ENCODE measurements at places on chromosomes 5 and 9.

DNA sequence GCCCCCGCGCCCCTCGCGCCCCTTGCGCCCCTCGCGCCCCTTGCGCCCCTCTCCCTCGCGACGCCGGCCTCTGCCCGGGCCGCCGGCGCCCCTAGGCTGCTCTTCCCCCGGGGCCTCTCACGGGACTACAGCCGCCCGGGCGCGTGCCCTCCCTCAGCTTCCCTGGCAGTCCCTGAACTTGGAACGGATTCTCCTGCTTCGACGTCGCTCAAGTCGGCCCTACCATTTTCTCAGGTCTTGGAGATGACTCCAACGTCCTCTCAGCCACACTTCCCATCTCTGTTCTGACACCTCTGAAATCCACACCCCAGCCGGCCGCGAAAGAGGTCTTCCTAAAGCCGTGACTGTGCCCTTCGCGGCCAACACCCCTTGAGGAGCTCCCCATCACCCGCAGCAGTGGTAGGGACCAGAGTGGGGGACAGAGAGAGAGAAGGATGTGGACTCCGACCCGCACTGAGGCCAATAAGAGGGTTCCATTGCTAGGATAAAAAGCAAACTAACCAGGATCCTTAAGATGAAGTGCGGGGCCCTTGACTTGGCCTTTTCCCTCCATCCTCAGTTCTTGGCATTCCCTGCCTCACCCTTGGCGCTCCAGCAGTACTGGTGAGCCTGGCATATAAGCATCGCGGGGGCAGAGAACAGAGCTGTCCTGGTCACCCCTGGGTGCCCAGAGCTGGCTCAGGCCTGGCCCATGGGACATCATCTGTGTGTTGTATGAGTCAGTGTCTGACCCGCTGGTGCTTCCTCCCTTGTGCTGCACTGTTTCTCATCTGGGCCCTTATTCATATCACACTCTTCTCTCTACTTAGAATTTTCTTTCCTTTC lies 38.6 kb upstream of the GARNL3 start:
- no peak for DNase-seq

GRCh38 chr5:135449644-135450043 lies 2.5 kb upstream of the DCANP1 start:
- DNase-seq = no peak

- no peak for DNase-seq
Measured at GRCh38 chr5:33696411-33696810, 195.4 kb downstream of the ADAMTS12 start.

- DNase-seq = peak; percentile 83
Measured at GRCh38 chr9:129495620-129496472, 125.1 kb downstream of the C9orf50 start.

GRCh38 chr5:77844373-77844622 lies 68.2 kb upstream of the TBCA start:
- no peak for DNase-seq

GRCh38 chr9:22045423-22045822 lies 36.3 kb upstream of the CDKN2B start:
- no peak for DNase-seq

GRCh38 chr5:171492781-171493180 lies 73.3 kb downstream of the FGF18 start:
- no peak for DNase-seq

DNA sequence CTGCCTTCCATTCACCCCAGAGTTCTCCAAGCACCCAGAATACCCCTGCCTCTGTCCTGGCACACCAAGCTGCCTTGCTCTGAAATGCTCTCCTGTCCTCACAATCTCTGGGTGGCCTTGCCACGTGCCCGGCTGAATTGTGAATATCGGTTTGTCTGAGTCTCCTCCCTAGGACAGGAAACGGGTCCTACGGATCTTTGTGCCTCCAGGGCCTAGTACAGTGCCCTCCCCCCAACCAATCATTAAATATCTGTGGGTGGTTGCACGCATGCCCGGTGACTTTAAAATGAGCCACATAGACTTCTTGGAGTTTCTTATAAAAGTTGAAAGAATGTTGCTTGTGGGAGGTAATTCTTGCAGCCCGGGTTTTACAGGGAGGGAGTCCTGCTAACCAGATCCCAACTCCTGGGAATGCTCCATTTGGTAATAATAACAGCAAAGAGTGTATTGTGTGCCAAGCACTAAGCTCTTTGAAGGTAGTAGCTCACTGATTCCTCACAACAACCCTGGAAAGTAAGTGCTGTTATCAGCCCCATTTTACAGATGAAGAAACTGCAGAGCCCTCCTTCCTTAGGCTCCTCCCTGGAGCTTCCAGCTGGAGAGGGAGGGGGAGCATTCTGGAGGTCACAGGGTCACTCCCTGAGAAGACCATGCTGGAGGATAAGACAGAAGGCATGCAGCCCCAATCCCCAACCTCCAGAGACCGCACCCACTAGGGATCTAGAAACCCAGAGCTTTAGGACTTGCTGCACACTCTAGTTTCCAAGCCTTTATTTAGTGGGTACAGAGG lies 23.4 kb downstream of the URM1 start:
- no peak for DNase-seq

- DNase-seq = no peak
Measured at GRCh38 chr5:1161108-1161832, 40.1 kb upstream of the SLC6A19 start.

DNA sequence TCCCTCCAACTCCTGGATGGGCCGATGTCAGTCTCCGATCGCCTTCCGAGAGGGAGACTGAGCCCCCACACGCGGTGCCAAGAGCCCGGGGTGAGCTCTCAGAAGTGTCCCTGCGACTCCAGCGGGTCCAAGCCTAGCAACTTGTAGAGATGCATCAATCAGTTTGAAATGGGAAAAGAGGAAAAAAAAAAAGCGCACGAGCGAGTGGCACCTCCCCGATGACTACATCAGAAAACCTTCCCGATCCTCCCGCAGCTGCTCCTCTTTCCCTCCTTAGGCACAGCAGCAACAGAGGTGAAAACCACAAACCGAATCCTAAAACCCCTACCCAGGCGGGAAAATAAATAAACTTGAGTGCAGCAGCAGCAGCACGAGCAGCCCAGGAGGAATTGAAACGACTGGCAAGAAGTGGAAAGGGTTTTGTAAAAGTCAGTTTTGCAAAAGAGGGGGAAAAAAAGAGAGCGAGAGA lies 1.0 kb upstream of the EFNA5 start:
- DNase-seq = peak; percentile 73

- DNase-seq = no peak
Measured at GRCh38 chr9:38700695-38701094, 19.2 kb downstream of the FAM240B start.

GRCh38 chr5:25891691-25892090 lies 1146.7 kb downstream of the CDH9 start:
- DNase-seq = no peak

DNA sequence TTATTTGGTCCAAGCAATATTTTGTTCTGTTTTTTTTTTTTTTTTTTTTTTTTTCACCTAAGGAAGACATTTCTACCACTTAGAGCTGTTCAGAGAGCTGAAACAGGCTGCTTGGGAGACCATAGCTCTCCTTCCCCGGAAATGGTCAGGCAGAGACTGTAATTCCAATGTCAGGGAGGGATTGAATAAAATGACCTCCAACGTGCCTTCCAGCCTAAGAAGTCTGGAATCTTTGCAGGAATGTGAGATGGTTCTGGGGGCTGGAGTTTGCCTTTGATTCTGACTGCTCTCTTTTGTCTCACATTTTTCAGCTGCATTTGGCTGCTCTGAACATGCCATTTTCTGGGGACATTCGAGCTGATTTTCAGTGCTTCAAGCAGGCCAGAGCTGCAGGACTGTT lies 38.3 kb upstream of the TGFBR1 start:
- no peak for DNase-seq

DNA sequence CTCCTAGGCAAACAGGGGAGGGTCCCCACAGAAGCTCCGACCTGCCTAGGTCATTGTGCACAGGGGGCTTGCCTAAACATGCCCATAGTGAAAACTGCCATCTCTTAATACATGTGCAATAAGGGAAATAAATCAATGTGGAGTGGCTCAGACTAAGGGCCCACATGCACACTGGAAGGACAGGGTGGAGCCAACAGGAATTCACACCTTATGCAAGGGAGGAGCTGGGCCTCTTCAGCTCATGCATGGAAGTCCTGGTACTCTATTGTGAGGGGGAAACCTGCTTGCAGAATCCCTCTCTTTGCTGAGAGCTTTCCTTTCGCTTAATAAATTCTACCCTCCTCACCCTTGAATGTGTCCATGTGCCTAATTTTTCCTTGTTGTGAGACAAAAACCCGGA lies 815.8 kb downstream of the EFNA5 start:
- DNase-seq = no peak

- DNase-seq = no peak
Measured at GRCh38 chr9:123053046-123053445, 19.6 kb downstream of the GPR21 start.

- no peak for DNase-seq
Measured at GRCh38 chr5:86878250-86878649, 260.5 kb downstream of the COX7C start.

DNA sequence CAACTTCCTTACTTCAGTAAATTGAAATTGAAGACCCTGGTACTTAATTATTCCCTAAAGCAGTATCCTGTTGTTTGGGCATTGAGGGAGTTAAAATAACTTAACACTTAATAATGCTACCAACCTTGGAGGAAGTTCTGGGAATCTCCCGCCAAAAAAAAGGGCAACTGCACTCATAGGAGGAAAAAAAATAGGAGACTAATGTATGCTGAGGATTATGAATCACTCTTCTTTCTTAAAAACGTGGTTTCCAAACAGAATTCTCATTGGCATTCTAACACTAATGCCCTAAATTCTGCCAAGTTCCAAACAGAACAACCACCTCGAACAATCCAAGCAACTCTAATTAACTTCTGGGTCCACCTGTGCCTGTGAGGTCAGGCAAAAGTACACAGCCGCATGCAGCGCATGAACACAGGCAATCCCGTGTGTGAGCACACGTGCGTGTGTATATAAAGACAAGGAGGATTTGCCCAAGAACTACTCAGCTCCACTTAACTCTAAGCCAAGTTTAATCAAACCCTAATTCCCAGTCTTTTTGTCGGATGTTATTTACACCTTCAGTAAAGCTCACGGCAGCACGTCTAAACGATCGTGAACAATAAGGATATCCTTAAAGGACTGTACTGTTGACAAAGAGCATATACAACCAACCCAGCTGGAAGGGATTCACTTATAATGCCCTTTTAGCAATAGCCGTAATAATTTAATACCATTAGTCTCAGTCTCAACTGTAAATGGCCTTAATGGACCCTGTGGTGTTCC lies 78.4 kb downstream of the EBF1 start:
- no peak for DNase-seq

DNA sequence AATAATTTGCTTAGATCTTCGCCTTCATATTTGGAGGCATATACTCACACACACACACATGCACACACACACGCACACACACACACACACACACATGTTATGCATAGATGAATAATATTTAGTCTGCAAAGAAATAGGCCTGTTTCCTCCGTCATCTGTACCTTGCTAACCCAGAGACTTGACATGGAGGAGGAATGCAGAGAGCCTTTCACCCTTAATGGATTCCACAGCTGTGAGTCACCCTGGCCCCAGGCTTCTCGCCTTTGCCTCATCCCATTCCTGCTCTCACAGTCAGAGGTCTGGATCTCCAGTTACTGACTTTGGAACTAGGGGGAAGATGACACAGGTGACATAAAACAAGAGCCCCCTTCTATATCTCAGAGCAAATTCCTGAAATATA lies 29.7 kb downstream of the ZNF462 start:
- no peak for DNase-seq

DNA sequence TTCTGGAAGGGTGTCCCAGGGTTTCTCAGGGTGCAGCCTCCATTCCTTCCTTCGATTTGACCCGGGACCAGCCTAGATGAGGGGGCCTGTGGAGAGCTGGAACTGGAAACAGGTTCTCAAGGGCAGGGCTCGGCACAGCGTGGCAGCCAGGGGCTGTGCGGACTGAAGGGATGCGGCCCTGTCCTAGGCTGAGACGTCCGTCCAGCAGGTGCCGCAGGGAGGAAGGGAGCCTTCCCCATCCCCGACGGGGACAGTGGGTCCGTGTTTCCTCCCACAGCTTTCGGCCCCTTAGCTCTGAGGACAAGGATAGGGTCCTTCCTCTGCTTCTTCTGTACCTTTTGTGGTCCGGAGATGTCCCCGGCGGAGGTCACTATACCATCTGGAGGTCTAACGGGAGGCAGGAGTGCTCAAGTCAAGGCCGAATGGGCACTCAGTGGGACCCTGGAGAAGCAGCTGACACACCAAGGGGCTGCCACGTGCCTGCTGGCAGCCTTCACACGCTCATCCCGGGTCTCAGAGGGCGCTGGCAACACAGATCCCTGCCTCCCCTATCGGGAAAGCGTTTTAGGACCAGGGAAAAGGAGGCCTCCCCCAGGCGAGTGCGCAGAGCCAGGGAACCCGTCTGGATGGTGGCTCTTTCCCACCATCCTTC lies 49.9 kb downstream of the USP20 start:
- DNase-seq = no peak

DNA sequence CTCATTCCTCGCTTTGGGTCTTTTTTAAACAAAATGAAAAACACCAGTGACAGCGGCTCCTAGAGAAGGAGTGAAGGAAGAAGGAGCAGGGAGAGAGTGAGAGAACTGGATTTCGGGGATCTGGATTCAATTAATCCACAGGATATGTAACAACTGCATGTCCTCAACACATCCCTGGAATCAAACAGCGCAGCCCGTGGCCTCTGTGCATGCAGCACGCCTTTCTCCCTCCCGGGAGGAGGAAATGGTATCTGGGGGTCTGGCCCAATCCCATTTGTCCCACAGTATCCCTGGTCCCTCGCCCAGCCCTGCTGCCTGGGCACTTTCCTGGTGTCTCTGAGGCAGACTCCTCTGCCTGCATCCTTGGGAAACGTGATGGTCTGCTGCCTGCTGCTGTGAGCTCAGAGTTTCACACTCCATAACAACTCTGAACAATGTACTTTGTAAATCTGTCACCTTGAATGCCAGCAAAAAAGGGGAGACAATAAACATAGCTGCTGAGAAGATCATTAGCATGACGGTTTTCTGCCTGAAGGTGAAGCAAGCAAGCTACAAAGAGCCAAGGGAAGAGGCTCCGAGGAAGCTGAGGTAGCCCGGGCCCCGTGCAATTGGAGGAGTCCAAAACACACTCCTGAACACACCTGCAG lies 56.1 kb downstream of the PTCH1 start:
- no peak for DNase-seq

- DNase-seq = no peak
Measured at GRCh38 chr5:176775409-176775808, 35.0 kb upstream of the UNC5A start.

DNA sequence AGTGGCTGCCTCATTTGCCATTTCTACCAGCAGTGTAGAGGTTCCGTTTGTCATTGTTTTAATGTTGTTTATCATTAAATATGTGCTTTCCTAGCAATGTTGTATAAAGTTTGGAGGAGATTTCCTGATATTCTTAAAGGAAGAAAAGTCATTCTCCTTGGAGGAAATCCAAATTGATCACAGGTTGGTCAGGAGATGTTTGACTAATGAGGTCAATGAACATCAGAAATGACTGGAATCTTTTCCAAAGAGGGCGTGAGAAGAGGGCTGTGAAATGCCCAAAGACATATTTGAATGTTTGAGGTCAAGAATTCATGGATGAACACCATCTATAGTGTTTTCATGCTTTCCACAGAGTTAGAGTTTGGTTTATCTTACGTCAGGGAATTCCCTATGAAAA lies 471.3 kb downstream of the MAT2B start:
- DNase-seq = no peak
